ENCODE measurements at places on chromosomes 6 and 20.

DNA sequence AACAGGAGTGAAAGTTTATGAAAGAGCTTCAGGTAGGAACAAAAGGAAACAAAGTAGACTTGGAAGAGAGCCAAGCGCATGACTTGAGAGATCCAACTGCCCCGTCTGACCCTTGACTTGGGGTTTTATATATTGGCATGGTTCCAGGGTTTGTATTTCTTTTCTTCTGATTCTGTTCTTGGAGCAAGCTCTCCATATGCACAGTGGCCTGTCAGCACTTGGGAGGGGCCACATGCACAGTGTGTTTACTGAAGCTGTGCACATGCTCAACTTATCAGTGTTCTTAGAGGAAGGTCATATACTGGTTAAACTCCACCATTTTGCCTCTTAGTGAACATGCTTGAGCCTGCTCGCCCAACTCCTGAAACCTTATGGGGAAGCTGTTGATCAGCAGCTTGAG, 953.7 kb downstream of the TFAP2A start:
- DNase-seq: no peak

- DNase-seq: no peak
Observed at GRCh38 chr6:139242457-139243240, 49.1 kb downstream of the TXLNB start.

- DNase-seq: no peak
Observed at GRCh38 chr20:25117990-25118389, 36.0 kb upstream of the VSX1 start.

DNA sequence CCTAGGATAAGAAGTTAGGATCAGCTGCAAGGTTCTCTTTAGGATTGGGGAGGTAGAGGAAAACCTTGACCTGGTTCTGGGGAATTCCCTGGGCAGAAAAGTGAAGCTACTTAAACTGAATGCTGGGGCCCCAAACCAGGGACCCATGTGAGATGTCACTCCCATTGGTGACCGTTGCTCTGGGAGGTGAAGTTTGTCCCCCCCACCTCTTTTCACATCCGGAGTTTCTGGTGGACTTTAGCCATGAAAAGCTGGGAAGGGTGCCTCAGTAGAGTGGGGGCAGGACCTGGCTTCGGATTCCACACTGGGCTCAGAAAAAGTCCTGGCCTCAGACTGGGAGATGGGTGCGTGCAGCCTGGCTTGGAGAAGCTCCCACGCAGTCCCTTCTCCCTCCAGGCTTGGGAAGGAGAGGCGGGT, 13.2 kb downstream of the TJAP1 start:
- no peak for DNase-seq

GRCh38 chr20:48260129-48260756, 475.0 kb upstream of the SULF2 start:
- no peak for DNase-seq

GRCh38 chr6:134739299-134740026, 210.4 kb downstream of the ALDH8A1 start:
- DNase-seq: no peak

DNA sequence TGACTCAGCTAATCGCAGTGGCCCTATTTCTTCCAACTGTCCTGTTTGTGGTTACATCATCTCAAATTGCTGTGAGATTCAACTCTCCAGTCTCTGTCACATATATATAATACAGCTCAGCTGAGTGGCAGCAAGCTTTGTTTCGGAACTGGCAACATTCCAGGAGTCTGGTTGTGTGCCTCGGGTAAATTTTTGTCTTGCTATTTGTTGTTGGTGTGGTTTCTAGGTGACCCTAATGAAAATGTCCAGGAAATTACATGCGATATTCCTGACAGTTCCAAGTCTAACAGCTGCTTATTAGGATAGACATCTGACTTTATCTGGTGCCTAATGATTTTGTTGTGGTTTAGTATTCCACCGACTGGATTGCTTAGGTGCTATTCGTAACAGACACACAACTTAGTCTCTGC, 581.8 kb downstream of the CD109 start:
- no peak for DNase-seq

DNA sequence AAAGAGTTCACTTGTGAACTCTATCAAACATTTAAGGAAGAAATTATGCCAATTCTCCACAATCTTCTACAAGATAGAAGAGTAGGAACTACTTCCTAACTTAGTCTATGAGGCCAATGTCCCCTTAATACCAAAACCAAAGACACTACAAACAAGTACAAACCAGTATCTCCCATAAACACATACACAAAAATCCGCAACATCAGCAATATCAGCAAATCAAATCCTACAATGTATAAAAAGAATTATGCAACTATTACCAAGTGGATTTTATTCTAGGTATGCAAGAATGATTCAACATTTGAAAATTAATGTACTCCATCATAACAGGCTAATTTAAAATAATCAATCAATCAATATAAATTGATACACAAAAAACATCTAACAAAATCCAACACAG, 45.4 kb downstream of the SYCP2 start:
- DNase-seq: no peak

DNA sequence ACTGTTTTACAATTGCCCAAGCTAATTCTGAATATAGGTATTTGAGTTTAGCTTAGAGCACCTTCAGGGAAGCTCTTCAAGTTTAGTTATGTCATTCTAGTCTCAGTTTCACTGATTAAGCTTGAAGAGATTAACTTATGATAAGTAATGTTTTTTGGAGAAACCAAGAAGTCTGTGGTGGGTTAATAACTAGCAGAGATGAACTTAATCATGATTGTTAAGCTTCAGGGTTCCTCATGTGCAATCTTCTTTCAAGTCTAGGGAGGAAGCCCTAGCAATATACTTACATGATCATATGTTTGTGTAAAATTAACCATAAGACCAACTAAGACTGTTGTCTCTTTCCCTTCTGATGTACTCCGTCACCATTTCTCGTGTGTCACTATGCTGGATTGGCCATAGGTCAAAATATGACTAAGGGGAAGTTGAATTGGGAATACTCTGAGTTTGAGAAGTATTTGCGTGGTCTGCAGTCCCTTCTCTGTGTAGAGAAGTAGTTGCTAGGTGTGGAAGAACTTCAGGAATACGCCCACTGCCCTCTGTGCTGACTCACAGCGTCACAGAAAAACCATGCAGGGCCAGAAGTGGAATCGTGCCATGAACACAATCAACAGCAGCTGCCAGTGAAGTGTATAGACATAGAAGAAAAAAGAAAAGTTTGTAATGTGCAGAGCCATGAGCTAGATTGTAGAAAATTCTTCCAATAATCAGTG, 88.3 kb downstream of the SH3BGRL2 start:
- no peak for DNase-seq

Data from esophagus squamous epithelium (tissue), 5 donors.